NCI-H1694 (cell line): ENCODE measurements at places on chromosomes 16 and 17.

DNA sequence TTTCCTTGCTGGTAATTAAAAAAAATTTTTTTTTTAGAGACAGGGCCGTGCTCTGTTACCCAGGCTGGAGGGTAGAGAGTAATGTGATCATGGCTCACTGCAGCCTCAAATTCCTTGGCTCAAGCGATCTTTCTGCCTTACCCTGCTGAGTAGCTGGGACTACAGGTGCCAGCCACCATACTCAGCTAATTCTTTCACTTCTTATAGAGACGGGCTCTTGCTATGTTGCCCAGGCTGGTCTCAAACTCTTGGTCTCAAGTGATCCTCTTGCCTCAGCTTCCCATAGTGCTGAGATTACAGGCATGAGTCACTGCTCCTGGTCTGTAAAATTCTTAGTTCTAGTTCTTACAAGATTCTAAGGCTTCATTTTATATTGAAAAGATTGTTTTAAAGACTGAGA lies 11.1 kb downstream of the SMIM36 start:
- DNase-seq, result no peak

- DNase-seq, result no peak
Observed at GRCh38 chr17:633641-634101, 81.0 kb downstream of the VPS53 start.

DNA sequence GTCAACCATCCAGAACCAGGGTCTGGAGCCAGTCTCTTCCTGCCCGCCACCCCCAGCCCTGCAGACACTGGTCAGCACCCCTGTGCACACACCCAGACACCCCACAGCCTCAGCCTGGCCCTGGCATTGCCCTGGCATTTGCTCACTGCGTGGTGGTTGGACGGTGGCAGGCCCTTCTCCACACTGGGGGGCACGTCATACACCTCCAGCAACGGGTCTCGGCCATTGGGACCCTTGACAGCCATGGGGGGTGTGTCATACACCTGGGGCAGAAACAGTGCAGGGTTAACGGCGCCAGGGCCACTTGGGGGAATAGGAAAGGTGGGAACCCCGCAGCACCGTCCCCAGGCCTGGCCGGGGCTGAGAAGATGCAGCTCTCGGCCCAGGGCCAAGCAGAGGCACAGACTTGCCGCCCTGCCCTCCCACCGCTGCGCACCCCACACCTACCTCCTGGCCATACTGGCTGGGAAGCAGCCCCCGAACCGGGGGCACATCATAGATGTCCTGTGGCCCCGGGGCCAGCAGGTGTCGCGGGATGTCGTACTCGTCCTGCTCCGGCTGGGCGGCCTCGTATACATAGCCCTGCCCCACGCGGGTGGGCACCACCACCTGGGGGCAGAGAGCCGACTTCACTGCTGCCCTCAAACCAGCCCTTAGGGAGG lies 14.6 kb downstream of the BCAR1 start:
- no peak for DNase-seq

- no peak for DNase-seq
Observed at GRCh38 chr17:35981908-35982330, 622 bp upstream of the CCL16 start.

GRCh38 chr17:71505200-71505599 lies 615.6 kb upstream of the SOX9 start:
- no peak for DNase-seq

DNA sequence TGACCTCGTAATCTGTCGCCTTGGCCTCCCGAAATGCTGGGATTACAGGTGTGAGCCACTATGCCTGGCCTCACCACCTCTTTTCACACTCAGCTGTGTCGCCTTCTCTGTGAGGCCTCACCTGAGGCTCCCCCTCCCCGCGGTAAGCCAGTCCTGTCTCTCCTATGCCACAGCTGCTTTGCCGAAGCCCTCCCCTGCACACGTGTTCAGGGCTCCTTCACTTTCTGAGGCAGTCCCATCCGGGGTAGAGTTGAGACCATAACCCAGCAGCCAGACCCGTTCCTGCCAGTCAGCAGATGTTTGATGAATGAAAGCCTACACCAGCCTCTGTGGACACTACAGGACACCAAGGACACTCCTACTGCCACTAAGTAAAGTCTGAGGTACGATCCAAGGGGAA lies 10.6 kb downstream of the USP7 start:
- DNase-seq, result no peak
